ENCODE measurements at places on chromosomes 7 and 10.

DNA sequence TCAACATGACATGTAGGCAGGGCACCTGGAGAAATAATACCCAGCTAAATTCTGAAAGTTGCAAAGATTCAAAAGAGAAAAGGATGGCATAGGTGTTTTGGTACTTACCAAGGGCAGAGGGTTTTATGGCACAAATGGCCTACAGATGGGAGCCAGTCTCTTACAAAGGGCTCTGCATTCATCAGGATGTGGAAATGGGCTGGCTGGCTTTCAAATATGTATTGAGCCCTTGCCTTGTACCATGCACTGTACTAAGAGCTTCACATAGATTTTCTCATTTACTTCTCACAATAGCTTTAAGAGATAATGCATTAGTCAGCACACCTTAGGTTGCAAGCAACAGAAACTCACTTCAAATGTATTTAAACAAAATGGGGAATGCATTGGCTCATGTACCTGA is 327.1 kb downstream of the BICC1 start:
- no peak for DNase-seq

- DNase-seq, result no peak
These were observed 229.5 kb downstream of the ARHGAP21 start for GRCh38 chr10:24494236-24494635.

GRCh38 chr7:68688416-68689086 is 909.7 kb upstream of the AUTS2 start:
- DNase-seq, result no peak

DNA sequence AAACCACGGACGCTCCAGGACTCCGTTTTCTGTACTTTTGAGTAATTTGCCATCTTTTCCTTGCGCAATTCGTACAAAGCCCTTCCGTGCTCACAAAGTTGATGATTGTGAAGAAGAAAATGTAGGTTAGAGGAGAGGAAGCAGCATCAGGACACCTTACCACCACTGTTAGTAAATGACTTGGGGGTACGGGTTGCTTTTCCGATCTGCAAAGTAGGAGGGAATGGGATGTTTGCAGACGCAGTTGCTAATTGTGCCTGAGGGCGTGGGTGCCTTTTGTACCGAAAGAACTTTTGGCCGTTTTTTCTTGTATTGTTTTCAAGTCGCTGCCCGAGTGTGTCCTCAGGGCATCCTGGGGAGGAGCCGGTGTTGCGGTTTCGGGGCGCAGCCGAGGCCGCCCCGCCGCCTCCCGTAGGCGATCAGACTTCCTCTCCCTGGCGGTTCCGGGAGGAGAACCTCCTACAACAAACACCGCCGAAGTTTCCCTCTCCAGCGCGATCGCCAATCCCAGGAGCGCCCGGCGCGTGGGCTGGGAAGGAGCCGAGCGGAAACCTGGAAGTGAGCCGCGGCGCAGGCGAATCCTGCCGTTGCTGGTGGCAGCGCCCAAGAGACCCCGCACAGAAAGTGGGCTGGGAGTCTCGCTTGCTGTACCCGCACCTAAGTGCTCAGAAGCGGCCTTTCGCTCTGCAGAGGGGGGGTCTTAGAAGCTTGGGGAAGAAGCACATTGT is 1.0 kb downstream of the PRR15 start:
- no peak for DNase-seq

DNA sequence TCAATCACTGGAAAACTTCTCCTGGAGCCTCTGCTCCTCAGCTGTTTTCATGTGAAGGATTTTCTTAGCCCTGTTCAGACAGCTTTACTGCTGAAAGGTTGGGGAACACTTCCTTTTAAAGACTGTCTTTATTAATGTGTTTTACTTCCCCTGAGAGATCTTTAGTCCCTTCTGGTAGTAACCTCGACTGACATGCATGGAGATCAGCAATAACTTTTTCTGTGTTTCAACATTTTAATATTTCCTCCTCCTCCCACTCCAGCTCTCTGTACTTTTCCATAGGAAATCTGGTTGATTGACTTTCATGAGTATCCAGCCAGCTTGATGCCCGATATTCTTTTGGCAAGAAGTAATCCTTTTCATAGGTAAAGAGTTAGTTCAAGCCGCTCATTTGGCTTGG is 62.7 kb upstream of the STRIP2 start:
- no peak for DNase-seq
